ENCODE measurements at places on chromosomes 4 and X. TPM values are rescaled to one million over a fixed set of nuclear protein-coding genes. Genes with fewer than 3 reads are reported as not detected.

PF4V1 gene
- total RNA-seq, result not detected

ASB12 gene
- total RNA-seq, result not detected

ZXDB gene
- 14.0 TPM for total RNA-seq

TRAPPC11 gene
- 35.6 TPM for total RNA-seq

PNMA6F gene
- not detected for total RNA-seq

TTC29 gene
- not detected for total RNA-seq

ESX1 gene
- total RNA-seq, result not detected

SMARCAD1 gene
- 33.8 TPM for total RNA-seq

TMEM150C gene
- 4.4 TPM for total RNA-seq

GPC4 gene
- total RNA-seq, result not detected

DMD gene
- 4.0 TPM for total RNA-seq

TBX22 gene
- not detected for total RNA-seq

ZIC3 gene
- total RNA-seq, result not detected

ERCC6L gene
- 4.7 TPM for total RNA-seq

NPY1R gene
- total RNA-seq, result 0.14 TPM

VCX3A gene
- not detected for total RNA-seq

HERC5 gene
- 1.7 TPM for total RNA-seq

SMIM10 gene
- total RNA-seq, result 2.2 TPM

SMARCA1 gene
- 31.9 TPM for total RNA-seq

OTUD6A gene
- total RNA-seq, result not detected

C4orf36 gene
- 0.40 TPM for total RNA-seq

KCND1 gene
- 0.13 TPM for total RNA-seq

NPY5R gene
- not detected for total RNA-seq
